ENCODE measurements at places on chromosomes 7 and 10. TPM values are rescaled to one million over a fixed set of nuclear protein-coding genes. Genes with fewer than 3 reads are reported as not detected.

The C7orf57 gene
- 0.35 TPM for total RNA-seq

The CCAR1 gene
- 113 TPM for total RNA-seq

DNA sequence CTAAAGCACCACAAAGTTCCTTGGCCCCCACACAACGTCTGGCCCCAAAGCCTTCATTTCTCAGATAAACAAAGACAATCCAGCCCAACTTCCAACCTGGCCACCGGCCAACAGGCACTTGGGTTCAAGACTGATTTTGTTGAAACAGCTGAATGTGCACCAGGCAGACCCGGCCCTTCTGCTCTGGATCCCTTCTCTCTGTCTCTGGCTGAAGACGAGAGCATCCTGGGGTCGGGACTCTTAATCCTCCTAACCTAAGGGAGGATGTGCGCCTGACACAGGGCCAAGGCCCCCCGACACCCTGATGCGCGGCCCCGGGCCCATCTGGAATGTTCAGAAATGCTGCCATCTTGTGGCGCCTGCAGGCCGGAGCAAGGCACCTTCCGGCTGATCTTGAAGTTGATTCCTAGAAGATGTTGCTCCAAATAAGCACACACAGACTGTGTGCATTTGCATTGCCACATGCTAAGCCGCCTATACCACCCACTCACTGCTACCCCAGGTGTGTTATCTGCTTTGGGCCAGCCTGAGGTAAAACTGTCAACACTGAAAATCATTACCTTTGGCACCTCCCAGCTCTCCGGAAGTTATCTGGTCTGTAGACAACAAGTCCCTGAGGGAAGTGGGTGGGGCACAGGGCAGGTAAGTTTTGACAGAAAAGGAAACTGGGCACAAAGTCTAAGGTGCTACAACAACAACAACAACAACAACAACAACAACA, 98.4 kb upstream of the HABP2 start:
- H3K27ac ChIP-seq: no peak overlapping the region
- no peak overlapping the region for H3K4me3 ChIP-seq
- no peaks in the 10 kb centered on the region for H3K4me1 ChIP-seq
- peak; percentile 78 for DNase-seq
- no peaks in the 10 kb centered on the region for H3K27me3 ChIP-seq
- no peaks in the 10 kb centered on the region for H3K36me3 ChIP-seq

- H3K27ac ChIP-seq: no peak overlapping the region
- peaks cover 2% of the 10 kb centered on the region for H3K36me3 ChIP-seq
- peaks cover 5% of the 10 kb centered on the region for H3K4me1 ChIP-seq
- no peak for DNase-seq
- H3K4me3 ChIP-seq: peak overlapping the region; percentile 92
Measured at GRCh38 chr7:80135309-80136104, 876 bp downstream of the GNAI1 start.

DNA sequence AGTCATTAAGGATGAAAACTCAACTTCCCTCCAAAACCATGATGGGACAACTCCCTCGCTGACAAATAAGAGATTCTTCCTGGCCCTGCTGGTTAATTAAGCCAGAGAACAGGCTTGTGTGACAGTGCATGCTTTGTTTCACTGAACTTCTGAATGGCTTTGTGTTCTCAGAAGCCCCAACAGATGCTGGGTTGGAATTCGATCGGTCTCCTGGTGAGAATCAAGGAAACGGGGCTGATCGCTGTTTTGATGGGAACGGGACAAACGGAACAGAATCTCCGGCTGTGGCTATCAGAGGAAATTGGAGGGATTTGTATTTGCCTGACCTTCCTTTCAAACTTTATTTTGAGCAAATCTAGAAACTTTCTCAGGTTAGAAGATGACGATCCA, 145.0 kb downstream of the RNF216 start:
- DNase-seq: no peak
- no peaks in the 10 kb centered on the region for H3K27me3 ChIP-seq
- no peak overlapping the region for H3K4me3 ChIP-seq
- no peak overlapping the region for H3K27ac ChIP-seq

DNA sequence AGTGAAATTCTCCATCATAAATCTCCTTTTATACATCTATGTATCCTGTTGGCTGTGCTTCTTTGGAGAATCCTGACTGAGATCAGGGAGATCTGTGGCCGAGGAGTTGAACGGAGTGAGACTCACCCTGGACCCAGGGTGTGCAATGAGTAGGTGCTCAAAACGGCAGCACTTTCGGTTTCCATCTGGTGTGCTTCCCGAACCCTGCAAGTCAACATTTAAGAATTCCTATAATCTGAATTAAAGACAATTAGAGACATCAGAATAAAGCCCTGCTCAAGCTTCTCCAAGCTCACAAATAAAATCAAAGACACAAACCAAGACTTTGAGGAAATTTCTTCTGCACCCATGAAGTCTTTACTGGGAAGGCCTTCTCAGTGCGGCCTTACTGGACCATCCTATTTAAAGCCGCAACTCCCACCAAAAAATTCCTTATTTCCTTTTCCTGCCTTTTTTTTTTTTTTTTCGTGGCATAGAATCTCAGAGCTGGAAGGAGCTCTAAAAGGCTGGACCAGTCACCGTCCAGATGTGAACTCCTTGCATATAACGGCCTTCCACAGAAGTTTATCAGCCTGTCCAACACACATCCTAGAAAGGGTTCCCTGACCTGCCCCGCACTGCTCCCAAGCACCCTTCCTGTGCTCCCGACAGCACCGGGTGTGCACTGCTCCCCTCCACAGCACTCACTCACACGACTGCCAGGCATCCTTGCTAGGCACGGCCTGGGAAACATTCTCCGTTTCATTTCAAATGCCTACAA, 29.7 kb downstream of the GNA12 start:
- peaks cover 22% of the 10 kb centered on the region for H3K4me1 ChIP-seq
- no peaks in the 10 kb centered on the region for H3K27me3 ChIP-seq
- H3K27ac ChIP-seq: peak overlapping the region; percentile 40
- no peak for DNase-seq
